ENCODE measurements at places on chromosomes 5 and 9.
A peak's percentile ranks its signal among the peaks of the same experiment; 100 is the strongest.

- no peak for ATAC-seq
Measured at GRCh38 chr5:143696921-143697320, 115.0 kb upstream of the HMHB1 start.

DNA sequence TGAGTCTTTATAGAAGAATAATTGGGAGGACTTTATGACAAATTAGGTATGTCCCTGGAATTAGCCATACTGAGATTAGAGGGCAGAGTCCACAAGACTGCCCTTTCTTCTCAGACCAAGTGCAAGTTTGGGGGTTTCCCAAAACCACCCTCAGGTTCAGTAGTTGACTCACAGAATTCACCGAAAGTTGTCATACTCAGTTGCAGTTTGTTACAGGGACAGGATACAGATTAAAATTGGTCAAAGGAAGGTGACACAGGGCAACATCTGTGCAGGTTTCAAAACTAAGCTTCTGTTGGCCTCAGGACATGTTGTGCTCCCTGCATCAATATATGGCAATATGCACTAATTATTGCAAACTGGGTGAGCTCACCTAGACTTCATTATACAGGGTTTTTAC lies 3.8 kb downstream of the RANBP17 start:
- ATAC-seq = peak; percentile 47

GRCh38 chr9:137556069-137556838 lies 4.6 kb downstream of the MRPL41 start:
- ATAC-seq = no peak

DNA sequence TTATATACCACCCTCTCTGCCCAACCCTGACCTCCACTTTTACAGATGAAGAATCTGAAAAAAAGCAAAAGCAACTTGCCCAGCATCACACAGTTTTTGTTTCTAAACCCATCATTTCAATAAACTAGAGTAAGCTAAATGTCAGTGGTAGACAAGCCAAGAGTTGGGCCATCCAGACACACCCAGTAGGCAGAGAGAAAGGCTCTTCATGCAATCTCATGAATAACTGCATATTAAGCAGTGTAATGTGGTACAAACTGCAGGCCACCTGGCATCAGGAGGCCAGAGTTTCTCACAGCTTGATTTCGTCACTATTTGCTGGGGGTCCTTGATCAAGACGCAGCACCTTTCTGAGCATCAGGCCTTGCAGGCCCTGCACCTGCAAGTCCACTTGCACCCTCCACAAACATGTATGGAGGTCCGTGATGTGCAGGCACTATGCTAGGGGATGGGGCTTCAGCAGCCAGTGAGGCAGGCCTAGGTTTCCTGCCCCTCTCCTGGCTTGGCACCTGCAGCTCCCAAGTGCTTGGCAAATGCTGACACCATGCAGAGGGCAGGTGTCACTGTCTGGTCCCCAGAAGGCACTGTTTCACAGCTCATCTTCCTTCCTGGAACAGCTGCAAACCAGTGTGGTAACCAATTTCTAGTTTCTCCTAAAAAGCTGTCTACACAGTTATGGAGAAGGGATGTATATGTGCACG lies 29.8 kb downstream of the ADAM19 start:
- no peak for ATAC-seq

DNA sequence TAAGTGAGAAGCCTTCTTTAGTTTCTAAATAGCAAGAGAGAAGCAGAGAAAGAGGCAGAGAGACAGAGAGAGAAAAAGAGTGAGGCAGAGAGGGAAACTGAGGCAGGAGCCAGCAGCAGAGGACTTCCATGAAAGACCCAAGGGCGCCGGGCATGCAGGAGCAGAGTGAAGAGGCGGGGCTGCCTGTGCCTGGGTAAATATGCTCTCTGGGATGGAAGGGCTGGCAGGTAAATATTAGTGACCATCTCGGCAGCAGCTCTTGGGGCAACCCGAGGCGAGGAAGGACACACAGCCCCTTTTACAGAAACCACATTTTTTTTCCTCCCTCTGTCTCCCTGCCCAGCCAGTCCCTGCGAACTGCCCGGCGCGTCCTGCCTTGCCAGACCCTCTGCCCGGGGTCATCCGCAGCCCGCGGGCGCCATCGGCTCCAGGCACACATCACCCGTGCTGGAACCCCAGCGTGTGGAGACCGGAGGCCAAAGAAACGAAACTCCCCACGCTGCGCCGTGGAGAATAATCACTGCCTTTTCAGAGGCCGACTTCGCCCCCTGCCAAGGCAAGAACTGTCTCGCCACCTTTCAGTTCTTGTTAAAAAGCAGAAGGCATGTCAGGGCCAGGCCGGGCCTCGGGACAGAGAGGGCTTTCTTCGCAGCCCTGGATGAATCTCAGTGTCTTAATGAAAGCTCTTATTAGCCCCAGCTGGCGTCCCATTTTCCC lies 61.3 kb downstream of the BOD1 start:
- no peak for ATAC-seq

- ATAC-seq = no peak
Measured at GRCh38 chr5:13649656-13650055, 294.8 kb downstream of the DNAH5 start.

DNA sequence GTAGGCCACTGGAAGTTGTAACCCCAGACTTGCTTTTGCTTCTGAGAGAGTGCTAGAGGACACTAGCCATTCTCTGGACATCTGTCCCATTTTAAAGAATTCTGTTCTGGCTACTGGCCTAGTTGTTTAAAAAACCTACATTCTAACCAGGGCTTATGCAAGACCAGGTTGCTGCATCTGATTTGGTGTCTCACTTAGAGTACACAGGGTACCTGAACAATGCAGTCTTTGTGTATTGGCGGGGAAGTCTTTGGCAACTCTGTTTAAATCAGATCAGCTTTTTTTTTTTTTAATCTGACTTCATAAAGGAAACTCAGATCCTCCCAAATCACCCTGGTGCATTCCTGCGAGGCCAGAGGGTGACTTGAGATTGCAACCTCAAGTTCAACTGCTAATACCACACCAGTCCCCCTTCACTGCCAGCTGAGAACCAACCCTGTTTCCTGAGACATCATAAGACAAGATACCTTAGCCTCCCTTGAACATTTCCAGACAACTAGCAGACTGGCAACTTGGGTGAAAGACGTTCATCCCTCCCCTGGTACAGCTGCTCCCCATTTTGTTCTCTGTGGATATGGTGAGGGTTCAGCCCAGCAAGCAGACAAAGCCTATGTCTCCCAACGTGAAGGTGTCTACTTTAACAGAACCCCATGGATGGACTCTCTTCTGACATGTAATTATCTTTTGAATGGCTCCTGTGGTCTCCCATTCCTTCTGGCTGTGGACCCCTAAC lies 27.0 kb downstream of the SKP1 start:
- no peak for ATAC-seq

- no peak for ATAC-seq
Measured at GRCh38 chr9:83472764-83473163, 65.4 kb downstream of the FRMD3 start.

DNA sequence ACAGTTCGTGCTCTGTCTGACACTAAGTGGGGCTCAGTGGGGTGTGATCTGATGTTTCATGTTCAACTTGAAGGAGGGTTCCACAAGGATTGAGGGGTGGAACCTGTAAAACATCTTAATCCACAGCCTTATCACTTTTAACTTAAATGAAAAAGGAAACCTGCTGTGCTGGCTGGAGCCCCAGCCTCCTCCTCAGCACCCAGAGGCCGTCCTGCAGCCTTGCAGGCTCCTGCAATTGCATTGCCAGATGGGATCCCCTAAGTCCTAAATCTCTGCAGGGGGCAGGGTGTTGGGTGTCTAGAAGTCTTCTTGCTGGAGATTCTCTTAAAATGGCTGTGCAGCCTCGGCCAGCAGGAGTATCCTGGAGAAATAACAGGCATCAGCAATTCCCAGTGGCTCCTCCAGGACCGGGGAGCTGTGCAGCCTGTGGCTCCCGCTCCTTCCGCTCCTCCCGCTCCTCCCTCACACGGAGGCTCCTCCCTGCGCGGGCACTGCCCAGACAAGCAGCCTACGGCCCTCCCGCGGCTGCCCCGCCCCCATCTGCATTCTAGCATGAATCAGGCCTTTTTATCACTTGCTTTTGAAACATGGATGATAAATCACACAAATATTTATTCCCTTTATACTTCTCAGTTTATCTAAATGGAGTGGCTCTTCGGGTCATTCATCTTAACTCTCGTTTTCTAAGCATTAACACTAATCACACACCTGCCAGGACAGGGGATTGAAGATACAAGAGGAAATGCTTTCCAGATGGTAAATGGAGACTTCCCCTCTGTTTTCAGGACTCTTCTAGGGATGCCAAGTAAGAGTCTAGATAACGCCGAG lies 131.0 kb downstream of the ADAMTS16 start:
- no peak for ATAC-seq

- ATAC-seq = no peak
Measured at GRCh38 chr5:128262911-128263310, 179.3 kb downstream of the SLC12A2 start.

DNA sequence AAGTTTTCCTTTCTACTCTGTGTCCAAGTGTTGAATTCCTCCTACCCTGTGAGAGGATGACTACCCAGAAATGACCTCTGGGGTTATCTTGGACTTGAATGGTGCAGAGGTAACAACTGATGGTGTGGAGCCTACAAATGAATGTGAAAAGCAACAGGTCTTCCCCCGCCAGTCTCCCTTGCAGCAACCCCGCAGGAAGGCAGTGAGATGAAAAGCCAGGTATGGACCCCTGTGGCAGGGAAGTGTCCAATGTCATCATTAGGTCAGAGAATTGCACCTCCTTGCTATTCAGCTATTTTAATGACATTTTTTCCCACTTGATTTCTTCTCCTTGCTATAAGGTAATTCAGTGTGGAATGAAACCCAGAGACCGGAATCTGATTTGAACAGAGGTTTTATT lies 58.5 kb downstream of the MAT2B start:
- ATAC-seq = no peak

GRCh38 chr5:42064821-42065220 lies 139.7 kb downstream of the FBXO4 start:
- no peak for ATAC-seq

GRCh38 chr9:38036359-38037084 lies 32.5 kb downstream of the SHB start:
- no peak for ATAC-seq

GRCh38 chr5:134079748-134080581 lies 34.5 kb upstream of the TCF7 start:
- ATAC-seq = no peak

DNA sequence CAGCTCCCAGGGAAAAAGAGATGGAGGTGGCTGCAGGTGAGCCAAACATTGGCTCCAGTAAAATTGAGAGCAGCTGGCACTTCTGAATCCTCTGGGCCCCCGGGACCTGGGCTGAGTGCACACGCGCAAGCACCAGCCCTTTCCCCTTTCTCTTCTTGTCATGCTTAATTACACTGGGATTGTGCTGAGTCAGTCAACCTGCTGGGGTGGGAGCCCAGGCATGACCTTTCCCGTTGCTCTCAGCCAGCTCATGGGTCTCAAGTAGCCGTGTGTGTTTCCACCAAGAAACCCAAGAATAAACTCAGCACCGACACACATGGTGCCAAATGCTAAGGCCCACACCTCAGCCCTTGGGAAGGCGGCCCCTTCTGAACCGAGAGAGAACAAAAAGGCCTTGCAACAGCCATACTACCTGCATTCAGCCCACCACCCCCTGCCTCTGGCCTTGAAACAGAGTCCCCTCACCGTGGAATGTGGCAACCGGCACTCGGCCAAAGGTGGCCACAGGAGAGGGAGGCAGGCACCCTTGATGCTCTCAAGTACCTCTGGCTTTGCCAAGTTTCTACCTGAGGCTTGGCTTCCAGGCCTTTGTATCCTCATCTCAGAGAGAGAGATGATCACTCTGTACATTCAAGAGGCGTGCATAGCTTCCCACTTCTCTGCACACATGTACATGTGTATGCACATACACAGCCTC lies 28.1 kb downstream of the SLIT3 start:
- no peak for ATAC-seq

DNA sequence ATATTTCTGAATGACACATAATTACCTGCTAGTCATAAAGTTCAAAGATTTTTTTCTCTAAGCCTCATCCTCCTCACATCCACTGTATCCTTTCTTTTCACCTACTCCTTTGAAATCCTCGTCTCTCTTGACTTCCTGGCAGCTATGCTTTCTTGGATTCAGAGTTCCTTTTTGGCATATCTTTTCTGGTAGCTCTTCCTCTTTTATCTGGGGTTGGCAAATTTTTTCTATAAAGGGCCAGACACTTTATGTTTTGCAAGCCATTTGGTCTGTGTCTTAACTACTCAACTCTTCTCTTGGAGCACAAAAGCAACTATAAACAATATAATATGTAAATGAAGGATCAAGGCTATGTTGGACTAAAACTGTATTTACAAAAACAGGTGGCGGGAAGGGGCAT lies 197.5 kb downstream of the KIAA0825 start:
- no peak for ATAC-seq

GRCh38 chr5:171475596-171475995 lies 56.1 kb downstream of the FGF18 start:
- ATAC-seq = no peak

- ATAC-seq = no peak
Measured at GRCh38 chr5:100505984-100506670, 29.0 kb upstream of the FAM174A start.

DNA sequence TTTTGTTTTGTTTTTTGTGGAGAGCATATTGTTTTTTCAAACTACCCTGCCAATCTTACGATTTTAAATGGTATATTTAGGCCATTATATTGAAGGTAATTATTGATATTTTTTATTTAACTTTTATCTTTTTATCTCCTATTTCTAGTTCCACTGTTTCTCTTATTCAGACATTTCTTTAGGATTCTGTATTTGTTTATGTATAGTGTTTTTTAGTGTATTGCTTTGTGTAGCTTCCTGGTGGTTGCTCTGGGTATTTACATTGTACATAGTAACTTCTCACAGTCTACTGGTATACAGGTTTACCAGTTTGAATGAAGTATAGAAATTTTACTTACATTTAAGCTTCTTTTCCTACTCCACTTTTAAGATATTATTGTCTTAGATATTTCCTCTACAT lies 63.2 kb downstream of the ERCC6L2 start:
- ATAC-seq = no peak

DNA sequence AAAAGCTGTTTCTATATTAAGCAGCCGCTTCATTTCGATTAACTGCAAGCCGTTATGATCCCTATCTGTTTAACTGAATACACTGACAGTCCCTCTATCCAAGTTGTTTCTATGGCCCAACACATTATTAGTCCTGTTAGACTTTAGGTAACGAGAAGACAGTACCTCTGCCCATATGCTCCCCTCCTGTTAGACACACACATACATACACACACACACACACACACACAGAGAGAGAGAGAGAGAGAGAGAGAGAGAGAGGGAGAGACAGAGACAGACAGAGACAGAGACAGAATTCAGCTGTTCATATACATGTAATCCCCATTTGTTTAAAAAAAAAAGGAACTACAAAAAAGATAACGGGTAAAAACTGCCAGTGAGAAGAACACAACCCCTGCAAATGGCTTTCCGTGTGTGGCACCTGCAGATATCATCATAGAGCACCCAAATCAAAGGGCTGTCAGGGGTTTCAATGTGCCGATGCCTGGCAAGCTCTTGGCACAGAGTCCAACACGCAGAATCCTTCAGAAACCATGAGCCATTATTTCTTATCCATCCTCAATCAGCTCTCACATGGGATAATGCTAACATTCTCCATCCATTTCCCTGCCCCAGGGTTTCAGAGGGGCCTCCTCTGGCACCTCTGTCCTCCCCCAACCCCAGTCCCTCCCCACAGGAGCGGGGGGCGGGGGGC lies 144.0 kb downstream of the MYO10 start:
- no peak for ATAC-seq
